ENCODE measurements at places on chromosomes 13 and 19.

GRCh38 chr13:46577696-46578589, 25.0 kb downstream of the LRCH1 start:
- peak; percentile 20 for DNase-seq

- DNase-seq, result no peak
Observed at GRCh38 chr13:109002934-109003333, 373.5 kb downstream of the MYO16 start.

DNA sequence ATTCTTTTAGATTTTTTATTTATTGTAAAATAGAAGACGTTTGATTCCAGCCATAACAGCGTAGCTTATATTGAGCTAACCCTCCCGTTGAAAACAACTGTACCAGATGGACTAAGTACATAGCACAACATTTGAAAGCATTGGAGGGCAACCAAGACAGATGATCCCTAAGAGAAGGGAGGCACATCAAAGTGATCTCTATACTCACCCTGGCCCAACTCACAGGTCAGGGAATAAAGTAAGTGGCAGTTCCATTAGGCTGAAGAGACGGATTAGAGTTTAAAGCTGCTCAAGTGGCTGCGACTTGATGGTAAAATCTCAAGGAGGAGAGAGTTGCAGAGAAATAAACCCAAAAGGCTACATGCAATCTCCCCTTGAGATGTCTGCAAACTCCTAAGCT, 65.1 kb upstream of the ITM2B start:
- DNase-seq, result no peak

DNA sequence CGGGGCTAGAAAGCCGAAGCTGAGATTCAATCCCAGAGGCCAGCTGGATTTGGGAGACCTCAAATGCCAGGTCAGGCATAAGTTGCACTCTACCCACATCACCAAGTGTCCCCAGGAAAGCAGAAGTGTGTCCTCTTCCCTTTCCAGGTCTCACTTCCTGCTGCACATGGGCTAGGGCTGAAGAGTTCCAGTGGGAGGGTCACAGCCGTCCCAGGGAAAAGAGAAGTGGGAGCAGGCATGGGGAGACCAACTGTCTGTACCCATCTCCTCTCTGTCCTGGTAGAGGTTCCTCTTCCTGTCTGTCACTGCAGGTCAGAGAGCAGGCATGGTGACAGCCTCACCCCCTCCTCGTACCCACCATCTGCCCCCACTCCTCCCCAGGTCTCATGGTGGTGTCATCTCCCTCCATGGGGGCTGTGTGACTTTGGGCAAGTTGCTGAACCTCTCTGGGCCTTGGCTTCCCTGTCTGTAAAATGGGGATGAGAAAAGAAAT, 14.8 kb downstream of the AXL start:
- no peak for DNase-seq

DNA sequence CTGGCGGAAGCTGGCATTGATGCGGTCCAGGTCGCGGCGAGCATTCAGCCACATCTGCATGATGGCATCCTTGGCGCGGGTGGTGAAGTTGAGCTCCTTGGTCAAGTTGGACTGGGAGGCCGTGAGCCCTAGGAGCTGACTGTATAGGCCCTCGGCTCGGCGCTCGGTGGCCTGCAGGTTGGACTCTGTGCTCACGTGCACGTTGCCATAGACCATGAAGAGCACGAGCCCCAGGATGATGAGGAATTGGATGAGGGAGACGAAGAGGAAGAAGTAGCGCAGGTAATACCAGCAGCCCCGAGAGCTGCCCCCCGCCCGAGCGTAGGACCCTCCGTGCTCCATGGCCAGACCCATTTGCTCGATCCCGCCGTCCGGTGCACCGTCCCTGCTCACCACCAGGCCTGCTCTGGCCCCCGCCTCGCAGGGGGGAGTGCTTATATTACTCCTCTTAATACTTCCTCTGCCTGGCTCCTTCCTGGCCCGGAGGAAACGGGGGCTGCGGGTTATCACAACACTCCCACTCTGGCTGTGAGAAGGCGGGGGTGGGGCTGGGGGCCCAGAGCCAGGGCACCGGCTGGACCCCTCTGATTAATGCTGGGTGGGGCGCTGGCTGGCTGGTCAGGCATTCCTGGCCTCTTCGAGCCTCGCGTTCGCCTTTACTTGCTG, at the start of gene PLVAP:
TSS of gene PLVAP (minus strand) at position 408 of the 666 bp plus-strand sequence. CDS start at position 354, 54 bp downstream.
- DNase-seq, result no peak

DNA sequence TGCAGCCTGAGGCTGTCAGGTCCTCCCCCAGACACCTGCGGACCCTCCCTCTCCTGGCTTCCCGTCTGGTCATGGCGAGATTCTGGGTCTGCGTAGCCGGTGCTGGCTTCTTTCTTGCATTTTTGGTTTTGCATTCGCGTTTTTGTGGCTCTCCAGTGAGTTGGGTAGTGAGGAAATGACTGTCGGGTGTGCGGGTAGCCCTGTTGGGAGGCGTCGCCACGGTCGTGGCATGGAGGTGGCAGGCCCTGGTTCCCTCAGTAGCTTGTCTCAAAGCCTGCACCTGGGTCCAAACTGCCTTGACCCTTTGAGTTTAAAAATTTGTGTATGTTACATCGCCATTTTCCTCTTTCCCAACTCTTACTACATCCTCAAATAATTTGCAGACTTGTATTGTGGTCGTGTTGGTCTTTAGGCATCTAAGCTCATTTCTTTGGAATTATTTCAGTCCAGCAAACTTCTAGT, 344 bp downstream of the NHLRC3 start:
- DNase-seq, result no peak

DNA sequence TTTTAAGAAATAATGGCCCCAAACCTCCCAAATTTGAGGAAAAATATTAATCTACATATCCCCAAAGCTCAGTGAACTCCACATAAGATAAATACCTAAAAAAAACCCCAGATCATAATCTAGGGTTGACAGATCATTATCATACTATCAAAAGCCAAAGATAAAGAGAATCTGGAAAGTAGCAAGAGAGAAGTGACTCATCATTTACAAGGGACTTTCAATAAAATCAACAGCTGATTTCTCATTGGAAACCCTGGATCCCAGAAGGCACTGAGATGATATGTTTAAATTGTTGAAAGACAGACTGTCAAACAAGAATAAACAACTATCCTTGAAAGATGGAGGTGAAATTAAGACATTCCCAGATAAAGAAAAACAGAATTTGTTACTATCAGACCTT, 199.3 kb downstream of the KCNRG start:
- no peak for DNase-seq

DNA sequence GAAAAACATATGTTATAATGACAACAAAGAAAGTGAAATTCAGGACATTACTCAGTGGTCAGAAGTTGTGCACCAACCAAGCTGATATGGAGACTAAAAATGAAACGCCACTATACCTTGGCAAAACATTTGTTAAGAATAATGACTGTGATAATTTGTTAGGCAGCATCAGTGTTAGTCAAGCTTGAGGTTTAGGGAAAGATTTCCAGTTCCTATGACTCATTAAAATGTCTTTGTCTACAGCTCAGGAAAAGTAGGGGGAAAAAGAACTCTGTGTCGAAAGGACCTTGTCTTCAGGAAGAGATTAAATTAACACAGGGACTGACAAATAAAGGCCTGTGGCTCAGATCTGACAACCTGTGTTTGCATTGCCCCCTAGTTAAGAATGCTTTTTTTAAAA, 764.1 kb upstream of the SLITRK6 start:
- DNase-seq, result no peak

- no peak for DNase-seq
Observed at GRCh38 chr13:52787235-52787634, 47.6 kb upstream of the CNMD start.

DNA sequence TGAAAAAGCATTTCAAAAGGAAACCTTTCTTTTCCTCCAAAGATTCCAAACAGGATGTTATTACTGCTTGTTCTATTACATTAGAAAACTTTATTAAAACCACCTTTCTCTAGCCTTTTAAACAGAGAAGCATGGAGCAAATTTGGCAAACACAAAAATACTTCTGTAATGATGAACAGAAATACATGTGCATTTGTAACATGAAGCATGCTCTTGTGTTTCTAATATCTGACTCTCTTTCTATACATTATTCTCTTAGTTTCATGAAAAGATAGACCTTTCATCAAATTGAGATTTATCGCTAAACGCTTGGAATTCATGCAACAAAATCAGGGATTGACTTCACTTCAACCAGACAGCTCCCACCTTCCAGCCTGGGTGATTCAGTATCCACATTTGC, 152.8 kb upstream of the IRS2 start:
- no peak for DNase-seq

DNA sequence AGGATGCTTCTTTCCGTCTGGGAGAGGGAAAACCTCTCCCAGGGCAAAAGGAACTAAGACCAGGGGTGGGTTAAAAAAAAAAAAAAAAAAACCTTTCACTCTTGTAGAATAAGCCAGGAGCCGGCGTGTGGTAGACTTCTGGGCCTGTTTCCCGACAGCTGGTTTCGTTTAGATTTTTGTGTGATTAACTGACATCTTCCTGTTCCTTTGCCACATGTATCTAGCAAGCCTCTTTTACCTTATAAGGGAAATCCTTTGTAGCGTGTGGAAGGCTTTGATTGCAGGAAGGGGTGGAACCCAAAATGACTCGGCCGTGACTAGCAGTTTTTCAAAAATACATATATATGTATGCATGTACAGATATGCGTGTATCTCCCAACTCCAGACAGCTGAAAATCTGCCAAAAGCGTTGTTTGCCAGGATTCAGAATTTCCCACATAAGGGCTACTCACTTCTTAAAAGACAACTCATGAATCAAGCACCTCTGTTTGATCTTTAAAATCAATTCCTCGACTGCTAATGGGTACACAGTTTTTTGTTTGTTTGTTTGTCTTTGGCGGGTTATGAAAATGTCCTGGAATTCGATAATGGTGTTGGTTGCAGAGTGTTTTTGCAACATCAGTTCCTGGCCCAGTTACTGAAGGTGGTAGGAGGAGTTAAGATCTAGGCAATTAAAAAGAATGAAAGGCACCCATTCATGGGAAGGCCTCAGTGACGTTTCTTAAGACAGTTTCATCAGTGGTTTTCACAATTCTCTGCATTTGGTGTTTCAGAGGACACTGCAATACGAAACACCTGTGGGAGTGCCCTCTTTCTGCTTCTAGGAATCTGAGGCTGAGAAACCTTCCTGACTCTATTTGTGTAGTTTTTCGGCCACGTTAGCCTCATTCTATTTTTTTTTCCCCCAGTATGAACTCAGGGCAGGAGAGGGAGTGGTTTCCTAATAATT, 2.7 kb downstream of the TPM4 start:
- no peak for DNase-seq

GRCh38 chr19:13856497-13856896, 20.4 kb upstream of the NANOS3 start:
- DNase-seq, result no peak

GRCh38 chr19:996051-996838, 4.0 kb upstream of the GRIN3B start:
- no peak for DNase-seq

DNA sequence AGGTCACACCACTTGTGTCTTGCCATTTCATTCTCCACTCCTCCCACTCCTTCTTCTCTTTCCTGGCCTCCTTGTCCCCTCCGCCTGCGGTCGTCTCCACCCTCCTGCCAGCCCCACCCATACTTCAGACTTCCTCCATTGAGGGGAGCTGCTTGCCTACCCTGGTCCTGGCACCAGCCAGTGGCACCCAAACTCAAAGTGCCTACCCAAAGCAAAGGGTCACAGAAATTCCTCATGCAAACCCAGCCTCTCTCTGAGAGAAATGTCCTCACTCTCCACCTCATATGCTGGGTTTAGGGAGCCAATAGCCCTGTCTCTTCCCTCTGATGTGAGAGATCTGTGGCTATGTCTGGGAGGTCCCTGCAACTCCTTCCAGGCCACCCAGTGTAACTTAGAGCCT, 109.6 kb downstream of the TEX26 start:
- DNase-seq, result no peak

DNA sequence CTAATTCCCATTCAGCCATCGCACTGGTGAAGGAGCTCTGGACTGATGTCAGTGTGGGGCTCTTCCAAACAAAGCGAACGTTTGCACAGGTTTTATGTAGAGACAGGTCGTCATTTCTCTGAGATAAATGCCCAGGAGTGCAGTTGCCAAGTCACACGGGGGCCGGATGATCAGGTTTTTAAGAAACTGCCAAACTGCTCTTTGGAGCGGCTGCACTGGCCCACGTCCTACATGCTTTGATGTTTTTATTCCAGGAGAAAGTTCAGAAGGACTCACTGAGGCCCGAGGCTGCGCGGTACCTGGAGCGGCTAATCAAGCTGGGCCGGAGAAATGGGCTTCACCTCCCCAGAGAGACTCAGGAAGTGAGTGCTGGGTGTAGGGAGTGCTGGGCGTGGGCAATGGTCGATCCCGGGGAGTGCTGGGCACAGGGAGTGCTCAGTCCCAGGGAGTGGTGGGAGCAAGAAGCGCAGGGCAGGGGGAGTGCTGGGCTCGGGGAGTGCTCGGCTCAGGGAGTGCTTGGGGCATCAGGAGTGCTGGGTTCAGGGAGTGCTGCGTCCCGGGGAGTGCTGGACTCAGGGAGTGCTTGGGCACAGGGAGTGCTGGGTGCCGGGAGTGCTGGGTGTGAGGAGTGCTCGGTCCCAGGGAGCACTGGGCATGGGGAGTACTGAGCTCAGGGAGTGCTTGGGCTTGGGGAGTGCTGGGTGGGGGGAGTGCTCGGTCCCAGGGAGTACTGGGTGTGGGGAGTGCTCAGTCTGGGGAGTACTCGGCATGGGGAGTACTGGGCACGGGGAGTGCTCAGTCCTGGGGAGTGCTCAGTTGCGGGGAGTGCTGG, 10.7 kb downstream of the THOP1 start:
- no peak for DNase-seq

GRCh38 chr13:50645092-50645491, 198.4 kb downstream of the DLEU7 start:
- no peak for DNase-seq

DNA sequence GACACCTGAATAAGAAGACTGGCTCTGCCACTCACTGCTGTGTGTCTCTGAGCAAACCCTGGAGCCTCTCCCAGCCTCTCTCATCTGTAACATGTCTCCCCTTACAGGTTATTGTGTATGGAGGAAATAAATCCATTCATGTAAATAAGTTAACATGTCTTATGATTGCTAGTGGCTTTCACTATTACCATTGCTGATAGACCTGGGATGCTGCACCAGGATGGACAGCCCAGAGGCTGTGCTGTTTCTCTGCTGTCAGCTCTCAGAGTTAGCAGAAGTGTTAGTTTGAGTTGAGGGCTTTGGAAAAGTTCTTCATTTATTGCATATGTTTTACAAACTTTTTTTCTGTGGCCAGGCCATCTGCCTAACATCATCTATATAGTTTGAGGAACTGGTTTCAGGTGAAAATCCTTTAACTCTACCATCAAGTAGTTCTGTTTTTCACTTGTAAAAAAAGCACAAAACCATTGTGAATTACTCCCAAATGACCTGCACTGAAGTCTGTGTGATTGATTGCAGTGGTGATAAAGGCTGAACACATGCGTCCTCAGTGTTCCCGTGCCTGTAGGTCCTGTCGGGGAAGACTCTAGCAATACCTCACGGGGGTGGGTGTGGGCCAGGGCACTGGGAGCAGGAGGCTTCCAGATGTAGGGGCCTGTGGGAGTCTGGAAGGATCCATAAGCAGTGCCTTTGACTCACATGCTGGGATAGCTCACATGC, 24.6 kb downstream of the MPHOSPH8 start:
- DNase-seq, result no peak

DNA sequence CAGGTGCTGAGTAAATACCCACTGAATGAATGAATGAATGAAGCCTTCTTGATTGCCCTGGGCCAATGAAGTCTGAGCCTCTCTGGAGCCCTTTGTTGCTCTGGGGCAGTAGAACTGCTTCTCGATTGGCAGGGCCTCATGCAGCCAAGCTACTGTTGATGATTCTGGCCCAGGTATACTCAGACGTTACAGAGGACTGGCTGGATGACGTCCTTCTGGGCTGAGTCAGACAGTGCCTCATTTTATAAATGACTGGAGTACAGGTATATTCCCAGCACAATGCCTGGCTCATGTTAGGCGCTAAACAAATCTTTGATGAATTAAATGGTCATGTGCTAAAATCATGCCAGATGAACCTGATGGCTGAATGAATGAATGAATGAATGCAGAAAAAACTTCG, 243.8 kb upstream of the MAB21L1 start:
- DNase-seq, result no peak
